ENCODE measurements at places on chromosomes 1 and 21. TPM values are rescaled to one million over a fixed set of nuclear protein-coding genes. Genes with fewer than 3 reads are reported as not detected.

Gene SPATA45
- total RNA-seq: not detected

Gene PRKCZ
- total RNA-seq: 2.3 TPM

Gene SLC44A3
- total RNA-seq: 1.1 TPM

Gene APOBEC4
- total RNA-seq: not detected

All from RPMI7951 (cell line).